Stimulated activated CD4-positive, alpha-beta T cell treated with anti-CD3 and anti-CD28 coated beads, Interleukin-12 subunit alpha, Interleukin-12 subunit beta, amount 100 ng/mL, for 4 hours (primary cell): ENCODE measurements at places on chromosomes 4 and X.

- no peak for DNase-seq
Observed at GRCh38 chr4:76626686-76627465, 191.8 kb downstream of the SHROOM3 start.

DNA sequence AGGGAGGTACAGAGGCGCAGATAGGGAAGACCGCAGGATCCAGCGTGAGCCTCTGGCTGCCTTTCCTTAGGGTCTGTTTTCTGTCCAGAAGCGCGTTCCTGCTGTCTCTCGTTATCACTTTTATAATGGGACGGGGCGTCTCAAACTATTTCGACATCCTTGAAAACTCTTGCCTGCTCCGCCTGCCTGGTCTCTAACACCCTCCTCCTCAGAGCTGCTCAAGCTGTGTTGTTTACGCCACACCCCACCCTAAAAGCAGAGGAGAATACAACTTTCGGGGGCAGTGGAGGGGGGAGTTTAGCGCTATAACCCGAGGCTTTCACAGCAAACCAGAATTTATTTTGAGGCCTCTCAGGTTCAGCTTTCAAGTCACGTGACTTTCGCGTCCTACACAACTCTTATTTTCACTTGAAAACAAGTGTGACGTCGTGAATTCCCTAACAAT, 646 bp upstream of the FAM3A start:
- DNase-seq = no peak

- DNase-seq = no peak
Observed at GRCh38 chrX:134780908-134781307, 122.6 kb upstream of the PLAC1 start.

DNA sequence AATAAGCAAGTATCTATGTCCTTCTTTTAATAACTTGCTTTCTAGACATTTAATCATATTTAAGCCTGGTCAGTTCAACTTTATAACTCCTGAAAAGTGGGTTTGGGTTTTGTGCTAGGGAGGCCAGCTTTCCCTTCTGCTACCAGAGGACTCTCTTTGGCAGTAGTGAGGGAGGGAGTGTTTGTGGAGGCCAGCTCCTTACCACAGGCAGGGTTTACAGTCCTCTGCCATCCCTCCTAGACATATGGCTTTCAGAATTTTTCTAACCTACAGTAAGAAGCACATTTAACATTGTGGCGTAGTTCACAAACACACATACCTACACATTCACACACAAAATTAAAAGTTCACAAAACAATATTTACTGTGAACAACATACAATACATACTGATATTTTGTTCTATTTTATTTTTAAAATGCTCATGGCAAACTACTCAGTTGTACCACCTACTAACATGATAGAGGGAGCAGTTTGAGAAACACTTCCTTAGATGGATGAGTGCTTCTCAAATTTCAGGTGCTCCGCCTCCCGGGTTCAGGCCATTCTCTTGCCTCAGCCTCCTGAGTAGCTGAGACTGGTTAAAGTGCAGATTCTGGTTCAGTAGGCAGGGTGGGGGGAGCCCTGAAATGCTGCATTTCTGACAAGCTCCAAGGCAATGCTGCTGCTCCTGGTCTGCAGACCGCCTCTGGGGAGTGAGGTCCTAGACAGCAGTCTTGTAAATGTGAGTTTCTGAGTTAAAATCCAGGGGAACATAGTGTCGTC, 86.7 kb downstream of the PTTG2 start:
- DNase-seq = no peak

DNA sequence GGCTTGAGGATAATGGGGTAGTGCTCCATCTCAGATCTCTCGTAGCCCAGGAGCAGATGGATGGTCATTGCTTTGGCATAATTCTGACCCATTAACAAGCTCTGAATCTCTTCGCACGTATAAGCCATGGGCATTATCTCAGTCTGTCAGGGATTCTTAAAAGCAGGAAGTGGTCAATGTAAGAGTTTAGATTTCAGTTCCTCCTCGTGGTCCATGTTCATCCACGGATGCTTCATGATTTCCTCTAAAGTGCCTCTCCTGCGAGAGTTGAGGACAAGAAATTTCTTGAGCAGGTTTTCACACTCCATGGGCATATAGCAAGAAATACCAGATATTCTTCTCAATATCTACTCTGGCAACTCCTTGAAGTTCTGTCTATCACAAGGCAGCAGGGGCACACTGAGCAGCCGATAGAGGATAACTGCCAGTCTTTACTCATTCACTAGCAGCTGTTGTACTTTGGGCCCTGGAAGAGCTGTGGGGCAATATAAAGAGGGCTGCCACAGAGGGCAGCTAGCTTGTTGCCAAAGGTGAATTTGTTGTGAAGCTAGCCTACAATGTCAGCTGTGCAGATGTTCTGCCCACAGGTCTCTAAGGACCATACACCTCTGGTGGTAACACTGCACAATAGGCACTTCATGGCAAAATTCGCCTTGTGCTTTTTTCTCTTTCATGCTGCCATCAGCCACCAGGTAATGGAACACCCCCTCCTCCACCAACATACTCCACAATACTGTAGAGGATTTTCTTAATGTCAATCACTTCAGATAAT, 52.0 kb upstream of the WDR17 start:
- DNase-seq = no peak

DNA sequence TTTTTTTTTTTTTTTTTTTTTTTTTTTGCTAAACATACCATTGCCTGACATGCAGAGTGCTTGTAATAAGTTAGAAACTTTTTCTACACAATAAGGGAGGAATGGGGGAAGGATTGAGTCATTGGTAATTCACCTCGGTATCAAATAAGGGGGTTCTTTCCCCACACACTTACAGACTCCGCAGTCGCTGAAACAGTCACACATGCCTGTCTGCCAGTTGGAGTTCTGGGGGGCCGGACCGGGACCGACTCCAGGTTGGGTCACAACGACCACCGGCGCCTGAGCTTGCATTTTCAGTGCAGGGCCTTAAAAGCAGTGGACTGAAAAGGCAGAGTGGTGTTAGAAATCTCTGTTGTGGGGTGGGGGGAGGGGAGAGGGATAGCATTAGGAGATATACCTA, 6.9 kb downstream of the PLAC8 start:
- DNase-seq = peak; percentile 36

DNA sequence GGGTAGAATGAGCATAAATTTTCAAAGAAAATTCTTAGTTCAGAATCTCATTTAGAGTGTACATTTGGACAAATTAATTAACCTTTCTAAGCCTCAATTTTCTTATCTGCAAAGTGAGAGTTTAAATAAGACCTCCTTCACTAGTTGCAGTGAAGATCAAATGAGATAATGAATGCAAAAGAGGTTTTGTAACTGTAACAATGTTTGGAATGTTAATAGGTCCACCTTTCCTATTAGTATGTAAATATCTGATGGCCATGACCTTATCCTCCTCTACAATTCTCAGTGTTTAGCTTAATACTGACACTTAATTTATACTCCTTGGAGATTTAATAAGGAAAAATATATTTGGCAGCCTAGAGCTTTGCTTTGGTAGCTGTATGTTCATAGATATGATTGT, 138.8 kb downstream of the GABRG1 start:
- no peak for DNase-seq

DNA sequence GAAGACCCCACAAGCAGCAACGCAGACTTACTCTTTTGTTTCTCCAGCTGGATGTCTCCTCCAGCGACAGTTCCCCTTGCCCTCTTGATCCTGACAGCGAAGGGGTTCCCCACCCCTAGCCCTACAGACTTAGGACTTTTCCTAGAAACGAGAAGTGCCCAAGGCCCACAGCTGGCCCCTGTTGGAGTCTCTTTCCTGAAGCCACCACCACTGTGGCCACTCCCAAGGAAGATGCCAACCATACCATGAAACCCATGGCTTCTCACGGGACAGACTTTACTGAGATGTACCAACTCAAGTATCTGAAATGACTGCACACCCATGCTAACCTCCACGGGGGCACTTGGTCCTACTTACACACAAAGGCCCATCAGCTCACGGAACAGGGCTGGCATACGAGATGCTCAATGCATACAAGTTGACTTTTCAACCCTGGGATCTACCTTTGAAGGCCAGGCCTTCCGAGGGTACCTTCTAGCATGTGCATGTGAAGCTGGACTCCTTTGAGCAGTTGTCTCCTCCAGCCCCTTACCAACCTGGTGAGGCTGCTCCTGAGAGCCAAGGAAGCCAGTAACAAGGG, 924 bp upstream of the IRAK1 start:
- no peak for DNase-seq

GRCh38 chr4:73299548-73300280, 41.1 kb upstream of the ANKRD17 start:
- DNase-seq = no peak

DNA sequence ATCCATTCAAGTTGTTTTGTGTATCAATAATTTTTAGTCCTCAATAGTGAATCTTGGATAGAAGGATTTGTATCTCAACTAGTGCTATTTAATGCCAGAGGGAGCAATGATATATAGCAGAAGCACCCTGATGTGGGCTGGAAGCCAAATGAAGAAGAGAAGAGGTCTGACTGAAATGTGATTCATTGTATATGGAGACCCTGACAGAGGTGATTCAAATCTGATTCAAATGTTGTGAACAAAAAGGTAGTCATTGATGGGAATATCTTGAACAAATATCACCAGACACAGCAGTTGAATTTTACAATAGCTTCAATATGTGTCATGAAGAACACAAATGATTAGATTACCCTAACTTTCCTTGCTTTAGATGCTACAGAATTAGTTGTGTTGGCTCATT, 27.5 kb upstream of the SULT1B1 start:
- DNase-seq = no peak

GRCh38 chrX:132171881-132172280, 44.1 kb upstream of the FRMD7 start:
- DNase-seq = no peak

DNA sequence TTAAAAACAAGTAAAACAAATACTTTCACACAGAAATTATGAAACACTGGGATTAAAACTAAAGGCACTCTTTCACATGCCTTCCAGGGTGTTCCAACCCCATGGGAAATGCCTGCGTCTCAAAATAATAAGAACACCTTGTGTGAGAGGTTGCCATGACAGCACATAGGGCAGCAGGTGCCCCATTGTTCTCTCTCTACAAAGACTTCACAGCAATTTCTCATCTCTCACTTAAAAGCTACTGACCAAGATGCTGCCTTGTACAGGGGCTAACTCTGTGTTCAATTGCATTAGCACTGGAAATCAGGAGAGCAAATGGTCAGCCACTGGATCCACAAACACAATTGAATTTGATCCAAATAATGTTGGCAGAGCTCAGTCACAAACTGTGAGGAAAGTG, 102.5 kb upstream of the GALNTL6 start:
- DNase-seq = no peak

- no peak for DNase-seq
Observed at GRCh38 chr4:48683784-48684666, 96.1 kb downstream of the FRYL start.

- no peak for DNase-seq
Observed at GRCh38 chr4:180811556-180811955, 1431.6 kb upstream of the TENM3 start.

GRCh38 chrX:153948847-153949805, 4.7 kb upstream of the RENBP start:
- no peak for DNase-seq

DNA sequence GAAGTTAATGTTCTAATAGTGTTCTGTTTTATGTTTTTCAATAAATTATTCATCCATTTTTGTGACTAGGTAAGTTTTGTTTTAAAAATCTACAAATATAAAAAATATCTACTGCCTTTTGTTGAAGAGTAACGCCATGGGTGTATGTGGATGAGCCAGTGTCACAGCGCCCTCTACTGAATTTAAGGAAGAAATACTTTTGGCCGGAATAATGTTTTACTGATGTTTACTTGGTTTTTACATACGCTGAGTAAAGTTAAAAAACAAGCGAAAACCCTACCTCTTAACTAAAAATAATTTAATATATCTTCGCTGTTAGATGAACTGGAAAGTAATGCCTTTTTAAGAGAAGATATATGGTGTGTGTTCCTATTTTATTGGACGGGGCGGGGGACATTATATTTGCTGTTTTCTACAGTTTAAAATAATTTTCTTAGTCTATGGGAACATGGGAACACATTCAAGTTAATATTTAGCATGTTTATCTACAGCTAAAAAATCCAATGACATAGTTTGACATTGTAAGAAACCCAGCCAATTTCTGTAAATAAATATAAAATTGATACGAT, 86.1 kb downstream of the CPE start:
- no peak for DNase-seq

GRCh38 chr4:89305712-89306437, 1.7 kb downstream of the GPRIN3 start:
- no peak for DNase-seq

DNA sequence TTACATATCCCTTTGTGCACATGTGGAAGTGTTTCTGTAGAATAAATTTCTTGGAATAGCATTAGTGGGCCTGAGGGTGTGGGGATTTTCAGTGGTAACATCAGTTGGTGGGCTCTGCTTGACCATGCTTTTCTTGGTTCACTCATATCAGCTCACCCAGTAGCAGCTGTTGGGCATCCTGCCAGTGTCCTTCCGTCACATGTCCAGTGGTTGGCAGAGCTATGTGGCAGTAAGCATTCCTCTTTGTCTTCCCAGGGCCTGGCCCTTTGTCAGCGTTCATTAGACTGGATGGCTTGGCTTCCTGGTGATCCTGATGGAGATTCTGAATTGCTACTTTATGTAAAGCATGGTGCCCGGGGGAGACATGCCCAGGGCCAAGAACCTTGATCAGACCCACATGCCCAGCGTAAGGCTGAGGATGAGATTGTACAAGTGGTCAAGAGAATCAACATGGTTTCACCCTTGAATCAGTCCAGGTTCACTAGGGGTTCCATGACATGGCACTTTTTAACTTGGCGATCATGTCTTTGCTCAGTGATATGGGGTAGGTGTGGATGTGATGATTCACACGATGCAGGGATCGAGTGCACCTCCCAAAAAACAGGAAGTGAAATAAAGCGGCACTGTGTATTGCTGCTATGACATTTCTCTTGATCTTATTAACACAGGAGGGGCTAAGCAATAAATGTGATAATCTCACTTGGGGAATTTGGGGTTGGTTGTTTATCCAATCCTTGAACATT, 72.1 kb upstream of the IGFBP7 start:
- DNase-seq = no peak

DNA sequence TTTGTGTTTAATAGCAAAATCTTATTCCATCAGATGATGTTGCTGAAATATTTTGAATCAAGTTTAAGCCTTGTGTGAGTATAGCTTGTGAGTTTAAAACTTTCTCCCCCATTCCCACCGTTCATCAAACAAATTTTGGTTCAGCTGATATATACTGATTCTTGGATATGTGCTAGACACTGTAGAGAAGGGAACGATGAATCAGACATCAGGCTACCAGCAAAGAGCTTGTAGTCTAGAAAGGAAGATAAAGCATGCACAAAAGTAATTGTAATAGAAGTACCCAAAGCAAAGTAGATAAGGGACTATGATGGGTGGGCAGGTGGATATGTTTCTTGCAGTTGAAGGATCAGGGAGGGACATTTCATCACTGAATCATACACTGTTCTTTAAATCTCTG, 131.9 kb downstream of the AKAP4 start:
- no peak for DNase-seq

GRCh38 chrX:102515975-102516941, at the start of gene TMSB15A:
TMSB15A (minus strand) TSS chrX:102516739.
- DNase-seq = peak; percentile 61

GRCh38 chrX:19674041-19674789, 158.9 kb upstream of the MAP3K15 start:
- no peak for DNase-seq
